Right atrium auricular region (tissue), 2 donors: ENCODE measurements at places on chromosomes 5 and 9. TPM values are rescaled to one million over a fixed set of nuclear protein-coding genes. Genes with fewer than 3 reads are reported as not detected.
A peak's percentile ranks its signal among the peaks of the same experiment; 100 is the strongest.

DNA sequence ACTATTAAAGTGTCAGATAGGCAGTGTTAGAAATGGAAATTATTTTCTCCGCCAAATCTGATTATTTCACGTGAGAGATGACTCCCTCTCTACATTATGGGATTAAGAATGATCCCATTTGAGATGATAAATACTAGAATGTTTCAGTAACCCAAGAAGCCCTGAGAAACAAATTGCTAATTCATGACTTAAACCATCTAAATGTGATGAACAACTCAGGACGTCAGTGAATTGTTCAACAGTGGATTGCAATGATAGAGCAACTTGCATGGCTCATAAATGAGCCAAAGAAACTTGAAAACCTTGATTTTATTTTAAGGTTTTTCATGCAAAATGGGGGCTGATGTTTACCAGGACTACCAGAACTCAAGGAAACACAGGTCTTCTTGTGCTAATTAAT is 350.5 kb upstream of the WWC1 start:
- no peak for DNase-seq
- H3K36me3 ChIP-seq: no peaks in the 10 kb centered on the region
- no peak overlapping the region for H3K27ac ChIP-seq
- no peak overlapping the region for H3K4me3 ChIP-seq
- no peaks in the 10 kb centered on the region for H3K4me1 ChIP-seq

DNA sequence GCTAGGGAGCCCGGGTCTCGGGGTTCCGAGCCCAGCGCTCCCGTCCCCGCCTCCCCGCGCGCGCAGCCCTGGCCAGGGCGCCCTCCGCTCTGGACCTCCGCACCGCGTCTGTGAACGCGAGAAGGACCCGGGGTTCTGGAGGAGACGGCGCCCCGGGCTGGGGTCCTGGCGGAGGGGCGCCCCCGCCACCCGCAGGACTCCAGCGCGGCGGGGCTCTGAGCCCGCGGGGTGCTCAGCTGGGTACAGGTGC is 431 bp downstream of the TMOD1 start:
- H3K36me3 ChIP-seq: no peaks in the 10 kb centered on the region
- peaks cover 54% of the 10 kb centered on the region for H3K4me1 ChIP-seq
- no peak for DNase-seq
- no peaks in the 10 kb centered on the region for H3K27me3 ChIP-seq

- H3K27me3 ChIP-seq: no peaks in the 10 kb centered on the region
- DNase-seq: peak; percentile 74
- H3K4me3 ChIP-seq: no peak overlapping the region
- H3K36me3 ChIP-seq: no peaks in the 10 kb centered on the region
- no peaks in the 10 kb centered on the region for H3K4me1 ChIP-seq
- peak overlapping the region; percentile 67 for H3K27ac ChIP-seq
These were observed 18.0 kb downstream of the ATOX1 start for GRCh38 chr5:151740336-151740942.

Gene CXCL14
- 3.1 TPM for total RNA-seq

- peak overlapping the region; percentile 37 for H3K27ac ChIP-seq
- no peak overlapping the region for H3K4me3 ChIP-seq
- H3K4me1 ChIP-seq: no peaks in the 10 kb centered on the region
- H3K36me3 ChIP-seq: no peaks in the 10 kb centered on the region
These were observed 501.5 kb downstream of the SPATA31D1 start for GRCh38 chr9:82490019-82490499.

GRCh38 chr5:39640552-39640951 is 215.8 kb upstream of the DAB2 start:
- H3K4me1 ChIP-seq: no peaks in the 10 kb centered on the region
- no peak overlapping the region for H3K27ac ChIP-seq
- no peaks in the 10 kb centered on the region for H3K27me3 ChIP-seq
- H3K4me3 ChIP-seq: no peak overlapping the region
- H3K36me3 ChIP-seq: no peaks in the 10 kb centered on the region

GRCh38 chr5:69368458-69369339 is 621 bp downstream of the AK6 start:
- peaks cover 29% of the 10 kb centered on the region for H3K4me1 ChIP-seq
- H3K27me3 ChIP-seq: no peaks in the 10 kb centered on the region
- peaks cover 19% of the 10 kb centered on the region for H3K36me3 ChIP-seq
- no peak for DNase-seq
- peak overlapping the region; percentile 95 for H3K27ac ChIP-seq

Gene SPATA31E1
- total RNA-seq: not detected

- no peak overlapping the region for H3K4me3 ChIP-seq
- no peaks in the 10 kb centered on the region for H3K27me3 ChIP-seq
- H3K4me1 ChIP-seq: no peaks in the 10 kb centered on the region
- no peaks in the 10 kb centered on the region for H3K36me3 ChIP-seq
- no peak overlapping the region for H3K27ac ChIP-seq
These were observed 24.3 kb upstream of the TEX10 start for GRCh38 chr9:100377015-100377414.

Gene SLC31A2
- total RNA-seq: 19.5 TPM

DNA sequence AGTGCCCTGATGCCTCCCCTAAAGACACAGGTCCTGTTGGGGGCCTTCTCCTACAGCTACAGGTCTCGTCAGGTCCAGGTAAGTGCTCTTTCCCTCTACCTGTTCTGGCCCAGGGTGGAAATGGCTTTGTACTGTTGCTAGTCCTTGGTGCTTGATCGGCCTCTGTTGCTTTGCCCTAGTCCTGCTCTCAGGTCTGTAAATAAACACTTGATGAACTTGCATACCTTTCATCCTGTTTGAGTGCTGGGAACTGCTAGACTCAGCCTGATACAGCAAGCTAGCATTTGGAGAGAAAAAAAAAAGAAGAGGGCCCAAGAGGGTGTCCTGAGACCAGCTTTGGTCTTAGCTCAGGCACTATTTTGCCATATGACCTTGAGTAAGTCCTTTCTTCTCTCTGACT is 21.8 kb upstream of the ZNF618 start:
- H3K36me3 ChIP-seq: no peaks in the 10 kb centered on the region
- no peak overlapping the region for H3K4me3 ChIP-seq
- H3K27ac ChIP-seq: no peak overlapping the region
- H3K27me3 ChIP-seq: no peaks in the 10 kb centered on the region
- no peaks in the 10 kb centered on the region for H3K4me1 ChIP-seq

GRCh38 chr9:33714989-33715388 is 80.4 kb upstream of the PRSS3 start:
- H3K36me3 ChIP-seq: no peaks in the 10 kb centered on the region
- no peak overlapping the region for H3K4me3 ChIP-seq
- DNase-seq: no peak

Gene SLC34A1
- total RNA-seq: not detected

GRCh38 chr9:110168486-110168885 is 39.5 kb downstream of the C9orf152 start:
- H3K4me3 ChIP-seq: no peak overlapping the region
- H3K27me3 ChIP-seq: no peaks in the 10 kb centered on the region
- peaks cover 28% of the 10 kb centered on the region for H3K36me3 ChIP-seq
- no peak for DNase-seq

- no peak overlapping the region for H3K27ac ChIP-seq
- no peaks in the 10 kb centered on the region for H3K4me1 ChIP-seq
- H3K27me3 ChIP-seq: no peaks in the 10 kb centered on the region
- DNase-seq: no peak
These were observed 20.5 kb downstream of the ERAP2 start for GRCh38 chr5:96896806-96897205.

DNA sequence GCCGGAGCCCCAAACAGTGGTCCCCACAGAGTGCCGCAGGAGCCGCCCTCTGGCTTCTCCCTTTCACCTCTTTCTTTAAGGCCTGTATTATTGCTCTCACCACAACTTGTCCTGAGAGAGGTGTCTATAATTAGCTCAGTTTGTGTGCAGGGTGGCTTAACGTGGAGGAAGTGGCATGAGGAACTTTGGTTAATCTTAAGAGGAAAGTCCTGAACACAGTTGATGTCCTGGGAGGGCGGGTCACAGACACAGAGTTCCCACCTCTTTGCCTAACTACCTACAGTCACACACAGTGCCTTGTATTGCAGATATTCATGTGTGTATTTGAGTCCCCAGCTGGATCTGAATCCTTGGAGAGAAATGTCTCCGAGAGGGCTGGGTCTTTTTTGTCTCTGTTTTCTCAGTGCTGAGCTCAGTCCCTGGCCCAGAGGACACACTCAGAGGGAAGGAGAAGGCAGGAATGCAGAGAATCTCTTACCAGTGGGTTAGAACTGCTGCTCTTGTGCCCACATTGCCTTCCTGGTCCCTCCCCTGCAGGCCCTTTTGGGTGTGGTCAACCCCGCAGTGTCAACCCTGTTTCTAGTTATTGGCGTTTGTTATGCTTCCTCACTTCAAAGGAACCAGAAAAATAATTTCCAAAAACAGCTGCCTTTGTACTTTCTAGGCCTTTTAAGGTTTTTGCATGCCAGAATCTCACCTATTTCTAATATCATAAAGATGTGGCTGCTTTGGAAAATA is 392.5 kb downstream of the KDM4C start:
- no peaks in the 10 kb centered on the region for H3K36me3 ChIP-seq
- no peaks in the 10 kb centered on the region for H3K27me3 ChIP-seq
- H3K4me1 ChIP-seq: peaks cover 44% of the 10 kb centered on the region
- H3K27ac ChIP-seq: no peak overlapping the region
- H3K4me3 ChIP-seq: no peak overlapping the region

Gene PCDHGA11
- total RNA-seq: 4.5 TPM

DNA sequence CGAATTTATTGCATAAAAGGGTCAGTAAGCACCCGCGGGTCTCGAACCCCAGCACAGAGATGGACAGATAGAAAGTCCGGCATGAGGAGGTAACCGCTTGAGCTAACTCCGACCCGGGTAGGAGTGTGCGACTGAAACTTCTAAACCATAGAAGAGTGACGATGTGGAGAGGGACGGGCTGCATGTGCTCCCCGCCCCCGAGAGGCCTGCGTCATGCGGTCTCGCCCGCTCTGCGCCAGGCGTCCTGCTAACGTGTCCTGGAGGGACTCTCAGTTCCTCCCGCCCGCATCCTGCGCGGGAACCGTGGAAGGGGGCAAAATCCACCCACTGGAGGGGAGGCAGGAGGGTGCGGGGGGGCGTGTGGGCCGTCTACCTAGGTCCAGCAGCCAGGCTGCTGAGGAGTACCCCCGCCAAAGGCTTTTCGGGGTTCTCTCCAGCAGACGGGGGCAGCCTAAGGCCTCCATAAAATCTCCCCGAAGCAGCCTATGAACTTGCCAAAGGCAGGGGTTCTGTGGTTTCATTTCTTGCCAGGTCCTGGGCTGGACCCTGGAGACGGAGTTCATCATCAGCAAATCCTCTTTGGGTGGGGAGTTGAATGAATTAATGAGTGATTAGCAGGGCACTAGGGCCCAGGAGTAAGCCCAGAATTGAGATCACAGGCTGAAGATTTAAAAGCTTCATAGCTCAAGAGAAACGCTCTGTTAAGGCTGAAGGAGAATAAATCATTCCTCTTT is 51.9 kb downstream of the TGFBI start:
- H3K36me3 ChIP-seq: no peaks in the 10 kb centered on the region
- H3K27me3 ChIP-seq: no peaks in the 10 kb centered on the region
- H3K4me1 ChIP-seq: no peaks in the 10 kb centered on the region
- peak overlapping the region; percentile 29 for H3K4me3 ChIP-seq

DNA sequence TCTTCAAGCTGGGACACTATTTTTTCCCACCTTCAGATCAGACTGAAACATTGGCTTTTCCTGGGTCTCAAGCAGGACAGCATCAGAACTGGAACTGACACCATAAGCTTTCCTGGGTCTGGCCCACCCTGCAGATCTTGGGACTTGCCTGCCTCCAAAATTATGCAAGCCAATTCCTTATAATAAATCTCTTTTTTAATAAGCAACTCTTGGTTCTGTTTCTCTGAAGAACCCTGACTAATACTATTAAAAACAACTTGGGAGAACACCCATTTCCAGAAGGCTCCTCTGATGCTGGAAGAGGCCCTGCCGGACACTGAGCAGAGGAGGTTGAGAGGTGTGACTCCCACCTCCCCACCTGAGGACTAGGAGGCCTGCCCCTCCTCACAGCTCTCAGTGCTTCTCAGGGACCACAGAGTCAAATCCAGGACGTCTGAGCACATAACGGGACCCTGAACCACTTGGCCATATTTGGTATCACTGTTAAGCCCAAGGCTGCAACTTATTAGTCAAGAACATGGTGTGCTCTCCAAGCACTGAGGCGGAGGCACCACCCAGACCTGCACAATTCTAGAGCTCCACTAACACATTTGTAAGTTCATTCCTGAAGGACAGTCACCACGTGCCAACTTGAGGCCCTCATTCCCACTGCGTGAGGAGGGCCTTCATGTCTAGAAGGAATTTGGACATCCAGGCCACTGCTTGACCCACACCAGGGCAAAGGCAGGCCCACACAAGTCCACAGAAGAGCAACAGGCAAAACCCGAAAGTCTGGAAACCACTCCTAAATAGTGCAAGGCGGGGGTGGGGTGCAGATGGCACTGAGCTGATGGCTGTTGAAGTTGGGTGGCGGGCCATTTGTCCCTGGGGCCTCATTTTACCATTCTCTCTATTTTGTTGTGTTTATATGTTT is 9.5 kb downstream of the SHC3 start:
- no peaks in the 10 kb centered on the region for H3K4me1 ChIP-seq
- no peaks in the 10 kb centered on the region for H3K36me3 ChIP-seq
- no peaks in the 10 kb centered on the region for H3K27me3 ChIP-seq
- no peak for DNase-seq
- no peak overlapping the region for H3K27ac ChIP-seq

- H3K4me1 ChIP-seq: peaks cover 66% of the 10 kb centered on the region
- H3K27me3 ChIP-seq: no peaks in the 10 kb centered on the region
- H3K36me3 ChIP-seq: peaks cover 6% of the 10 kb centered on the region
- H3K4me3 ChIP-seq: no peak overlapping the region
These were observed 65.0 kb downstream of the PRRT1B start for GRCh38 chr9:131610231-131610761.

DNA sequence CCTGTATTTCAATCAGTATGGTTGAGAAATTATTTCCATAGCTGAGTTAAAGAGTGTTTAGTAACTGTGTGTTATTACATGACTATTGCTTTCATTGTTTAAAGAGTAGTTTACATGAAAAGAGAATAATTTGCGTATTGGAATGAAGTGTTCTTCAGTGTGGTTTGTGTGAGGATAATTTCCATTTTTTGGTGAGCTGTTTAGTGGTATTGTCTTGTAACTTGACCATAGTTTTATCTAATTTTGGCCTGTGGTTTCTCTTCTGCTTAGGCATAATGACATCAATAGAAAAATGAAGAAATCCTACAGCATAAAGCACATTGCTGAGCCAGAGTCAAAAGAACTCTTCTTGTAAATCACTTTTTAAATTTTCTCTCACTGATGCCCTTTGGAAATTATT is 151.2 kb downstream of the SNCAIP start:
- no peaks in the 10 kb centered on the region for H3K27me3 ChIP-seq
- DNase-seq: no peak
- no peak overlapping the region for H3K4me3 ChIP-seq

DNA sequence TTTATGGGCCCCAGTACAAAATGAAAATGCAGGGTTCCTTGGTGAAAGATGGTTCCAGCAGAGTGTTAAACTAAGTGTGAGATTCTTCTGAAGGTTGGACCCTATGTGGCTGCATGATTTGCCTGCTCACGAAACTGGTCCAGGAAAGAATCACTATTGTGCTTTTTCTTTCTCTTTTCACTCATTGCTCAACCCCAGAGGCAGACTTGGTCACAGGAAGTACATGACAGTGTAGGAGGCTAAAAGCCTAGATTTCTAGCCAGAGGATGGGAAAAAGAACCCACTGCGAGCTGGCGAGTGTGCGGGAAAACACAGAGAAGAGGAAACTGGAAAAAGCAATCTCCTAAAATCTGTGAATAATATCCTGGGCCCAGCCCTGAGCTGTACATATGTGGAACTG is 18.6 kb downstream of the SLC36A2 start:
- H3K27me3 ChIP-seq: no peaks in the 10 kb centered on the region
- H3K36me3 ChIP-seq: no peaks in the 10 kb centered on the region
- H3K4me1 ChIP-seq: no peaks in the 10 kb centered on the region
- no peak overlapping the region for H3K27ac ChIP-seq
- no peak for DNase-seq
- H3K4me3 ChIP-seq: no peak overlapping the region
